ENCODE measurements at places on chromosomes 11 and 22.

DNA sequence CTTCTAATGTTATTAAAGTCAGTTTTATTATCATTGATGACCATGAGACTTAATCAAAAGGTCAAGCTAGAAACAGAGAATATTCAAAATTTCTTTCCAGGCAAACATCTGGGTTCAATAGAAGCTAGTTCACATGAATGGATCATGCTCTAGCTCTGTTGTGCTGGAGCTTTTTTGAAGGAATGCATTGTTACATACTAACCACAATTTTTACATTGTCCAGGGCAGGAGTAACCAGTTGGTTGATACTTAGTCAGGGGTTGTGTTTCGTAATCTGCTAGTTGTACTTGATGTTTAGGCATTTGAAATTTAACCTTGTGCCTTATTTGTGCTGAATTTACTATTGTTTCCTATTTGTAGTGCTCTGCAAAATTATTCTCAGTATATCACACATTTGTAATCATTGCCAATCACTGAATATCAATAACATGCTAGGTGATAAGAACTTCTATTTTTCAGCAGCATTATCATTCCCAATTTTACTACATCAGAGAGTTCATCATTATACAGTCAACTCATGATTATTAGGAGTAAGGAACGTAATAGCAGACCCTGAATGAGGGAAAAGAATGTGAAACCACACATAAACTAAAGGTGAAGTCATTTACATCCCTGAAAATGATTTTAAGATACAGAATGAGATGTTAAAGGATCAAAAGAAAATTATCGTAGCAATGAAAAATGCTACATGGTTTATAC, 23.2 kb downstream of the NF2 start:
- DNase-seq, result peak; percentile 58

GRCh38 chr11:91158297-91158696, 935.4 kb upstream of the CHORDC1 start:
- DNase-seq, result no peak

DNA sequence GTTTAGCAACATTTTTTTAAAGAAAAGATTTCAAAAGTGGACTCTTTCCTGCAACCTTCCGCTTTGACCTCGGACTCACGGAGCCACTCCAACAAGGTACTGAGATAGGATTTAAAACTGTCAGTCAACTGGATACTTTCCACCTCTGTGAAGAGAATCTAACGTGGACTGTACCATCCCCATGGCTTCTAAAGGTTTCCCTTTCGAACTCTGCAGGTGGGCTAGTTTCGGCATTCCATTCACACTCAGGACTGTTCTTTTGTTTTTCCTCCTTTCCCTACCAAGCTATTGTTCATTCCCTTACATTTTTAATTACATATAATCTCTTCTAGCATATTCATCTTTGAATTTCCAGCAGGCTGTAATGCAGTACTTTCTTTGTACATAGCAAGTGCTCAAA, 88.5 kb upstream of the AKIP1 start:
- DNase-seq, result no peak

DNA sequence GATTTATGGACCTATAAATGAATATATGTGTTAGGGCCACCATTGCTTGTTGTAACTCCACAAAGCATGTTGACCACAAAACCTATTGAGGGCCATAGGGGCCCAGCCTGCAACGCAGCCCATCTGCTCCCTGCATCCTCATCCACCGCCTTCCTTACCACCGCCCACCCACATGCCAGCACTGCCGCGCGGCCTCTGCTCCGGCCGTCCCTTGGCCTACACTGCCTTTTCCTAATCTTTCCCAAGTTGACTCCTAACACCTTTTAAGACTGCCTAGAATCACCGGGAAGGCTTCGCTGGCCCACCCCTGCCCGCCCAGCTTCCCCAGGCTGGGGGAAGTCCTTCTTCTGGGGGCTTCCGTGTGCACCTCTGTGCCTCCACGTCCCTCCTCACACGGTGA, 55.0 kb downstream of the SNX19 start:
- no peak for DNase-seq

DNA sequence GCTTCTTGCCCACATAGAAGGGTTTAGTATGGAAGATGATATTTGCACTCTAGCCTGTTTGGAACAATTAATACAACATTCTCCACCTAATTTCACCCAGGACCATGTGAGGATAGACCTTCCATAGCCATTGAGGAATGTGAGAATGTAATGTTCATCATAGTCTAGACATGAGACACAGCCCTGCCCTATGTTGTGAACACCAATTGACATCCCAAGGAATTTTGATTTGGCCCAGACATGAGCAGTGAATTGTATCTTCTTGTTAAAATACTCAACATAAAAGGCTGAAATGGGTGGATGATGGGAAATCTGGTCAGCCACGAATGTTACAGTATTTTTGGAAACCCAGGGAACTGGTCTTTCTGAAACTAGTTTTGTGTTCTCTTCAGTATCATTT, 892.3 kb upstream of the CHORDC1 start:
- no peak for DNase-seq

GRCh38 chr11:103483996-103484395, 374.8 kb downstream of the DYNC2H1 start:
- no peak for DNase-seq

GRCh38 chr11:76724171-76724768, 53.7 kb upstream of the LRRC32 start:
- DNase-seq, result no peak

DNA sequence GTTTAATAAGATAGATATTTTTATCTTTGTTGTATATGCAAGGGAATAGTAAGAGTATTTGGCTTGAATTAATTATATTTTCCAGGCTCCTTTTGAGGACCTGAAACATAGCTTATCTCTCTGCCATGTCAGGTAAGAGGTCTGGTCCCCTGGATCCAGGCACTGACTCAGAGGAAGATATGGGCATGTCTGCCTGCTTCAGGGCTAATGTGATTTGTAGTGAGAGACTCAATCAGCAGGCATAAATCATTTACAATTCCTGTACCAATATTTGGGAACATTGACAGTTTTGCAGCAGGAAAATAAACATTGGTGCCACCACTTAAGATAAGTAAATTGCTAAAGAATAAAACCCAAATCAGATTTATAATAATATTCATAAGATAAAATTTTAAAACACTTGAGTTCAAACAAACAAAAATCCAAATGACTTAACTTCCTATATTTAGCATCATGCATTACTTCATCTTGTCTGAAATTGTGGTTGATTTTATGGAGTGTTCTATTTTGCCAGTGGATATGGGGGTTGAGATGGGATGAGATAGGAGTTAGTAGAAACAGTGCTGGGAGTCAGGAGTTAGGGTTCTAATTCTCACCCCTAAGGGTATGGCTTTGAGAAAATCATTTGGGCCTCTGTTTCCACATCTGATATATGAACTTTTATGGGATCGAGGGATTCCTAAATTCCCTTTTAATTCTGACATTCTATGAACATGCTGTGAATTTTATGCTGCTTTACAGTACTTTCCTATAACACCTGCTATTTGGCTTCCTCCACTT, 5.1 kb upstream of the CALCA start:
- DNase-seq, result no peak

GRCh38 chr11:126816645-126817044, 183.9 kb downstream of the KIRREL3 start:
- no peak for DNase-seq

DNA sequence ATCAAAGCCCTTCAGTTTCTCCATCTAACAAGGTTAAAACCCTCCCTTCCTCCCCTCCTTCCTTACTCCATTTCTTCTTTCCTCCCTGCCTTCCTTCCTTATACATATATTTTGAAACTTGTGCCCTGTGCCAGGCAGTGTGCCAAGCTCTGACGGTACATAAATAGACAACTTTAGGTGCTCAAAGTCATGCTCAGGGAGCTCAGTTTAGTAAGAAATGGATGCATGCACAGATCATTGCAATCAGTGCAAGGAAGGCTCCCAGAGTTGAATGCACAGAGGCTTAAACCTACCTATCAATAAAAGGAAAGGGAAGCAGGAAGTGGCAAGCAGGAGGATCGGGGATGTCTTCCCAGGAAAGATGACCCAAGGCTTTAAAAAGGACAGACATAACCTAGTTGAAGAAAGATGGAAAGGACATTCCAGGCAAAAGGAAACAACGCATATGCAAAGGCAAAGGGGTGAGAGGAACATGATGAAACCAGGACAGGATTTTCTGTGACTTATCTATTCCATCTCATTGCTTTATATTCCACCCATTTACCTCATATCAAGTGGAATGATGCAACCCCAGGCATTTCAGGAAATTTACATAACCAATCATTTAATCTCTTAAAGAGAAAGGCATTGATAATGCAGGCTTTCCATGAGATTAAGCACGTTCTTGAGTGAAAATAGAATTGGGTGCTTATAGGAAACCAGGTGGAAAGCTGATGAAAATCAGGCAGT, 13.2 kb downstream of the FZD4 start:
- no peak for DNase-seq

DNA sequence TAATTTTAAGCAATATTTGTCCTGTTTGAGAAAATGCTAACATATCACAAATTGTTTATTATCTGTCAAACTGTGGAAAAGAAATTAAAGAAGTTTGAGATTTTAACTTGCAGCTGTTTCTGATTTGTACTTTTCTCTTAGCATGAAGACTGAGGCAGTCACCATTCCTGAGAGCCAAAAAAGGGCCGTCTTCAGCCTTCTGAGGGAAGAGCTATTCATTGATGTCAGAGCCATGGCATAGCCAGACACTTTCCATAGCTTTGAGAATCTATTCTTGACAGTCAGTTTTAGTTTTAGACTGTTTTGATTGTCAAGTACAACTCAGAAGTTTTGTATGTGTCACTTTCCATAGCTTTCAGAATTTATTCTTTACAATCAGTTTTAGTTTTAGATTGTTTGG, 32.1 kb downstream of the YAP1 start:
- no peak for DNase-seq

- DNase-seq, result peak; percentile 46
Measured at GRCh38 chr11:131217313-131218310, 152.8 kb upstream of the NTM start.

- DNase-seq, result peak; percentile 20
Measured at GRCh38 chr11:11263238-11264005, 89.6 kb downstream of the CSNK2A3 start.

DNA sequence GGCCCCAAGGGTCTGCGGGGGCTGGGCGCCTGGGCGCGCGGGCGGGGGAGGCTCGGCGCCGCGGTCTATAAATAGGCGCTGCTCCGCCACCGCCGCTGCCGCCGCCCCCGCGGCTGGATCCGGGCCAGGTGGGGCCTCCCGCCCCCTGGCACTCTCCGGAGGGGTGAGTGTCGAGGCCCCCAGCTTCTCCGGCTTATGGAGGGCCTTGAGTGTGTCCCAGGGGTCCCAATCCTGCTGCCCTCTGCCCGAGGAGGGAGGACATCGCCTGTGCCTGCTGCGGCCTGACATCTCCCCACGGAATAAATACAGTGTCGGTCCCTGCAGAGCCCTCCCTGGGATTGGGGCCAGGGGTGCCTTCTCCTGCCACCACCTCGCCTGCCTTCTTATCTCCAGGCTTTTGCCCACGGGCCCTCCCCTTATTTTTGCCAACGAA, 4.3 kb upstream of the GP1BB start:
- peak; percentile 45 for DNase-seq

DNA sequence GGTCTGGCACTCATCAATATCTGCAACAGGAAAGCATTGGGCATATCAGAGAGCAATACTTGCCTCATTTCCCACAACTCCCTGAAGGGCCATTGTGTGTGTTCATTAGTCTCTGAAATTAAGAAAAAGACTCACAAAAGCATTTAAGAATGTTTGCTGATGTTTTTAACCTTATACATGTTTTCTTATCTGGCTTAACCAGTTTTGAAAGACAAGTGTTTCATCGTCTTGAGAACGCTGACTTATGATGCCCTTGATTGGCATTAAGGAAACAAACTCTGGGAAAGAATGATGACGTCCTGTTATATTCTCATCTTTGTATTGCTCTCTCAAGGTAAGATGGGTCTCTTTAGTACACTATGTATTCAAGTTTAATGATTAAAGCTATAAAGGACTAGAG, 32.0 kb downstream of the SCUBE2 start:
- DNase-seq, result no peak

DNA sequence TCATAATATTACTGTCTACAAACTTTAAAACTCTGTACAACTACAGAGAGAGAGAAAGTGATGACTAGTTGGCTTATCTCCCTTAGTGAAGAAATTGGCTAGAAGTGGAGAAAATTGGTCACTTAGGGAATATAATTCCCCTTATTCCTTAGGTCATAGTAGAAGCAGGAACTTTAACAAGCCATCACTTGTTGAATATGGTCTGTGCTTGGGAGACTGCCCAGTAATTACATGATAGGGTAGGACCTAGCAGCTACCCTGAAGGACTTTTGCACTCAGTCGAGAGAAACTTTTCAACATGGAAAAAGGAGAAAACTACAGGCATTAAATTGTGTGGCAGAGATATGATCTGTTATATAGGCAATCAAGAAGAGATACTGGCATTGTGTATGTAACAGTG, 576.5 kb upstream of the CCDC90B start:
- no peak for DNase-seq

DNA sequence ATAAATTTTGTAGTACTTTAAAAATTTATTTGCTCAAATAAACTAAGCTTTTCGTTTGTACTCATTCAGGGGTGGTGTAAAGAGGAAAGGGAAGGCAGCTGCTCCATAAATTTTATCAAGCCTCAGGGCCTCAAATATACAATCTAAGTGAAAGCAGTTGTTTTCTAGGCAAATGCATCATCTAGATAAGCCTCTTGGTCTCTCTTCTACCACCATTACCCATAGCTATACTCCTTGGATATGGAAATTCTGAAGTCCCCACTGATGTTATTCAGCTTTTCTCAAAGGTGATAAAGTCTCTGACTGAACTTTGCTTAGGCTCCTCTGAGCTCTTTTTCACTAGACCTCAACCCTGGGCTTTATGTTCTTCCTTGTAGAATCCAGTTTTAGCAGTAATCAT, 1313.1 kb downstream of the JRKL start:
- DNase-seq, result no peak

GRCh38 chr22:44363013-44363979, 50.5 kb upstream of the SHISAL1 start:
- DNase-seq, result peak; percentile 90

GRCh38 chr22:16925407-16925966, 82.5 kb downstream of the GAB4 start:
- no peak for DNase-seq

DNA sequence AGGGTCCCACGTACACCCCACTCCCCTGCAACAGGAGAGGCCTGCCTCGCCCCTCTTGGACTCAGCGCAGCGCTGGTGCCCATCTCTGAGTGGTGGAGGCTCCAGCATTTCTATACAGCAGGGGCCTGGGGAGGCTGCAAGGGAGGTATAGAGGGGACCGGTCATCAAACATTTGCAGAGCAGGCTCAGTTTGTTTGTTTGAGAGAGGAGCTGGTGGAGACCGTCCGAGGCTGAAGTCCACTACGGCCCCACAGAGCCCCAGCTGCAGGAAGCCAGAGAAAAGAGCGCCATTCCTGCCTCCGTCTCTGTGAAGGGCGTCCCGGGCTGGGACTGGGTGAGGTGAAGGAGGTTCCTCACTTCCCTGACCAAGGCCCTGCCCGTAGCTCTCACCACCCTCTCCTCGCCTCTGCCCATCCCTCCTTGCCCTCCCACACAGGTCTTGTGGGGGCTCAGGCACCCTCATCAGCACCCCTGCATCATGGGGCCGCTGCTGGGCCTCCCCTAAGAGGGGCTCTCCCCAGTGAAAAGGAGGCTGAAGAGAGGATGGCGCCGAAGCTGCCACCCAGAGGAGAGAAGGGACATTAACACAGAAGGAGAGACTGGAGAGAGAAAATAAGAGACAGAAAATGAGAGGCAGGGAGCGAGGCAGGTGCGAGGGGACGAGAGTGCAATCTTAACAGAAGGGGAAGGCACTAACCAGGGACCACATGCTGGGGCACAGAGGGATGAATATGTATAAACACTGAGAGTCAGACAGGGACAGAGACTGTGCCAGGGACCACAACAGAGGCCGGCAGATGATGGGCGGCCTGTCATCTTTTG, 24.5 kb downstream of the RPUSD4 start:
- no peak for DNase-seq

GRCh38 chr11:44611687-44612434, 46.4 kb downstream of the CD82 start:
- no peak for DNase-seq
